ENCODE measurements at places on chromosomes 6 and 20.

DNA sequence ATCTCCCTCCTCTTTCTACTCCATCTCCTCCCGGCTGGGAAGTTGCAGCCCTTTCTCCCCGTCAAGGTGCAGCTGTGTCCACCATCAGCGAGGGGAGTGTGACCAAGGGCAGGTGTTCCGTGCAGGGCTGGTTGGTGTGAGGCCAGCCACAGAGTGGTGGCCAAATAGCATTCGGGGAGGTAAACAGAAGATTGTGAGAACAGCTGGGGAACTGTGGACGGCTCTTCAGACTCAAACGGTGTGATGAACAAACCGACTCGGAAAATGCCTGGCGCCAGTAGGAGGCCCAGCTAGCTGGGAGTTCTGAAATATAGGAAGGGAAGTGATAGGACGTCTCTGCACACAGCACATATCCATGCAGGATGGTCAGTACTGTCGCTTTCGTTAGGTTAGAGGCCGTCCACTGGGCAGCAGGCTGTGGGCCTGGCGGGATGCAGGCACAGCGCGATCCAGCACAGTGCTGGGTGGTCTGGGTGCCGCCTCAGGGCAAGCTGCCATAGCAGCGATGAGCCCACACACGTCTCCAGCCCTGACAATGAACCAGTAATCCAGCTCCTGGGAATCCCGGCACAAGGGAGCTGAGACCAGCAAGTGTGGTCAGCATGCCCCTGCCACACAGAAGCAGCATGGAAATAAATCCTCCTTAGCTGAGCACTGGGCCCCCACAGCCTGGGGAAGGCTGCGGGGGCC, 258.1 kb downstream of the TAF4 start:
- DNase-seq: no peak

DNA sequence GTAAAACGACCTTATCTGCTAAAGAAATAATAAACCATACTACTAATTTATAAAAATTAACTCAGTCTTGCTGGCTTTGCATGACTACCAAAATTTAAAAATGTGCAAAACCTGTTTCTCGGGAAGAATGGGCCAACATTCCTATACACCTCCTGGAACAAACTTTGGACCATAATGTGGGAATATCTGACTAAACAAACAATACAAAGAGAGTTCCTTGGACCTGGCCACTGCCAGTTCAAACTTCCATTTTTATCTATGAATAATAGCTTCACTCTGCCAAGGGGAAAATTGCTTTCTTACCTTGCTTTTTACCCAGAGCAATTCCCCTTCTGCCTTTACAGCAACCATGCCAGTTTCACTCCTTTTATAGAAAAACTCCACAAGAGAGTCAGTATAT, 38.7 kb upstream of the POU5F1 start:
- no peak for DNase-seq

GRCh38 chr6:113361014-113361645, 496.0 kb upstream of the MARCKS start:
- no peak for DNase-seq

GRCh38 chr6:11918739-11919605, 93.1 kb upstream of the HIVEP1 start:
- peak; percentile 70 for DNase-seq

- no peak for DNase-seq
Observed at GRCh38 chr6:76779068-76779467, 684.2 kb downstream of the HTR1B start.
